ENCODE measurements at places on chromosomes 4 and X.

DNA sequence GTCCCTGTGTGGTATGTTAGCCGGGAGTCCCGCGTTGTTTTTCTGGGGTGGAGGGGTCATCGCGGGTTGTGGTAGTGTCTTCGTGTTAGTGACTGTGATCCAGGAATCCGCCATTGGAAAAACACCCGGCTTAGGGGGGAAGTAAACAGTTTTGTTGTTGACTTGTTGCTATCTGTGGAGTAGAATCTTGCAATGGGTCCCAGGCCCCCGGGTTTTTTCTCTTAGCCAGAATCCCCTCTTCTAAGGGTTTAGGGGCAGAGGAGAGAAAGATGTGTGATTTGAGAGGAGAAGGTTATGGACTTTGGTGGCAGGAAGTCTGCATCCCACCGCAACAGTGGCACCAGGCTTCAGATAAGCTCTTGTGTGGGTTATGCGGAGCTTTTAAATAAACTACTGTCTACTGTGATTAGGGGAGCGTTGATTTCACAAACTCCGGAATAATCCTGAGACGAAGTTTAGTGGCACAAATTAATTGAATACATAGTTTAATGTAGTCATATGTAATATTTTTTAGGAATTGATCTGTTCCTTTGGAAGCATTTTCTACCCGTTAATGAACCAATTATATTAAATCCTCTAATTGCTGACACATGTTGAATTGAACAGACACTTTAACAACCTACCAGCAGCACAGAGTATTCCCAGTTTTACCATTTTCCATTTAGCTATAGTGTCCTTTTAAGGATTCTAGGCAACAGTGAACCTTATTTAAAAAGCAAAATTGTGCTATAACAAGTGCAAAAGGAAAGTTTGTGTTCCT is 1.4 kb downstream of the DDX3X start:
- no peak for DNase-seq

- no peak for DNase-seq
Measured at GRCh38 chrX:150257353-150258175, 105.6 kb upstream of the MAMLD1 start.

DNA sequence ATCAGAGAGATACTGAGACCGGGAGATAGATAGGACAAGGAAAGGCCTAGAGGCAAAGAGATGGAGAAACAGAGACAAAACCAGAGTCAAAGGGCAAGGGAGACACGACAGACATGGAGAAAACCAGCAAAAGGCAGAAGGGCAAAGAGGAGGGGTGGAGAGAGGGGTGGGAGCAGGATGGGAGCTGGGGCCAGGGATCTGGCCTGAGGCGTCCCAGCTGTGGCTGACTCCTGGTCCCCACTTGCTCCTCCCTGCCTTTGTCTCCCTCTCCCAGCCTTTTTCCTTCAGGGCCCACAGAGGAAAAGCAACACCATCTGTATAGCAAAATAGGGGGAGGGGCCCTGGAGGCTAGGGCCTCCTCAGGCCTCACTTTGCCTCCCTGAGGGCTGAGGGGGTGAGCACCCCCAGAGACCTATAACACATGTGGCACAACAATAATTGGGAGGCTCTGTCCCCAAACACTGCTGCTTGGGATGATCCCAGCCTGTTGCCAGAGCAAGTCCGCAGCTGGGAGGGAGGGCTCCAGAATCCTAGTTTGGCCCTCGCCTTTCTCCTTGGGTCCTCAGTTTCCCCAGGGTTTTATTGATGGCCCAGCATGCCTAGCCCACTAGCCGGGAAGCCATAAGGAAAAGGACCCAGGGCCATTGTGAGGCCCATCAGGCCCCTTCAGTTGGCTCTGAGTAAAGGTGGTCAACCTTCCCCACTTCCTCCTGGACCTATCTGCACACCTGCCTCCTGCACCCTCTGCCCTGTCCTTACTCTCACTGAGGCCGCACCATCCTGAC is 96.8 kb downstream of the PJA1 start:
- no peak for DNase-seq

- no peak for DNase-seq
Measured at GRCh38 chr4:33080275-33080674, 2360.1 kb downstream of the PCDH7 start.

GRCh38 chrX:41799661-41800060 is 75.7 kb downstream of the GPR82 start:
- no peak for DNase-seq

DNA sequence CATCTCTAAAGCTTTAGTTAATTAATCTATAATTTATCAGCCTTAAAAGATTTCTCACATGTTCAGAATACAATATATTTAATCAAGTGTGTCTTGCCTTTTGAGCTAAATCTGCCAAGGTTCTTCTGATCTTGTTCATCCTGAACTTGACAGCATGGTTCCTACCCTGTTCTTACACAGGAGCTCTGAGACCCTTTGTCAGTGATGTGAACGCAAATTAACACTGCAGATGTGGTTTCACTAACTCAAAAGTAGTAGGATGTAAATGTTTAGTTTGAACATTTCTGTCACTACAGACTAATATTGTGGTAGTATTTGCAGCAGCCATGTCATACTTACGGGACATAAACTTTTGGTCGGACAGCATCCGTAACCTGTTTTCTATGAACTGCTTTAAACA is 59.4 kb downstream of the SMARCAD1 start:
- no peak for DNase-seq

DNA sequence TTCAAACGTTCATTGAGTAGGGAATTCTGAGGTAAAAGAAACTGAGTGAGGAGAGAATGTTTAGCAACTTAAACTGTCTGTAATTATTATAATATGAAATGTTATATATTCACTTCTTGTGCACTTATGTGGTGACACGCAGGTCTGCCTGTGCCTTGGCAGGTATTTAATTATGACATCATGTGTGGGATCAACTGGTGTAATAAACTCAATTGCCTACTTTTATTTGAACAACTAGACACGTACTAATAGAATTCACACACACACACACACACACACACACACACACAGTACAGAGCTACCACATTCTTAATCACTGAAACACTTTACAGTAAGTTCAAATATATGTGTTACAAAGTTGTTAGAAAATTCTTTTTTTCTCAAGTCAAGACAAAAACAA is 20.7 kb upstream of the SLC25A31 start:
- no peak for DNase-seq

DNA sequence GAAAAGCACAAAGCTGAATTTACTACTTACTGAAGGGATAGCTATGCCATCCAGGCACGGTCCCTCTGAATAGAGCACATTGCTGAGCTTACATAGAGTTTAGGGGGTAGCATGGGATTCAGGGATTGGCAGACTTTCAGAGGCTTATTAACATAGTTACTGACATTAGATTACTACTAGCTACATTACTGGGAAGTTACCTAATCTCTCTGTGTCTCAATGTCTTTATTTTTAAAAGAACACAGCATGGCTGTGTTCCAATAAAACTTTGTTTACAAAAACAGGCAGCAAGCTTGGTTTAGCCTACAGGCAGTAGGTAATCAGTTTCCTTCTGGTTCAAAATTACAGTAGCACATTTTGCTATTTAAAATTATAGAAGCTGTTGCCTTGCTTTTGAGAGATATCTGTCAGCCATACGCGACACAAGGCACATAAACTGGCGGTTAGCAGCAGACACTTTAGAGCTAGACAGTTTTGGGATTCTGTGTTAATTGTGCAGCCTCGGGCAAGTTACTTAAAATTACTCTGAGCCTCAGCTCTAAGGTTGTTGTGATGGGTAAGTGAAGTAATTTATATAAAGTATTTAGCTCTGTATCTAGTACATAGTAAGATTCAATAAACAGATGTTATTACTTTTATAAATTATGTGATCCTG is 6.9 kb downstream of the KLHL8 start:
- DNase-seq, result no peak

DNA sequence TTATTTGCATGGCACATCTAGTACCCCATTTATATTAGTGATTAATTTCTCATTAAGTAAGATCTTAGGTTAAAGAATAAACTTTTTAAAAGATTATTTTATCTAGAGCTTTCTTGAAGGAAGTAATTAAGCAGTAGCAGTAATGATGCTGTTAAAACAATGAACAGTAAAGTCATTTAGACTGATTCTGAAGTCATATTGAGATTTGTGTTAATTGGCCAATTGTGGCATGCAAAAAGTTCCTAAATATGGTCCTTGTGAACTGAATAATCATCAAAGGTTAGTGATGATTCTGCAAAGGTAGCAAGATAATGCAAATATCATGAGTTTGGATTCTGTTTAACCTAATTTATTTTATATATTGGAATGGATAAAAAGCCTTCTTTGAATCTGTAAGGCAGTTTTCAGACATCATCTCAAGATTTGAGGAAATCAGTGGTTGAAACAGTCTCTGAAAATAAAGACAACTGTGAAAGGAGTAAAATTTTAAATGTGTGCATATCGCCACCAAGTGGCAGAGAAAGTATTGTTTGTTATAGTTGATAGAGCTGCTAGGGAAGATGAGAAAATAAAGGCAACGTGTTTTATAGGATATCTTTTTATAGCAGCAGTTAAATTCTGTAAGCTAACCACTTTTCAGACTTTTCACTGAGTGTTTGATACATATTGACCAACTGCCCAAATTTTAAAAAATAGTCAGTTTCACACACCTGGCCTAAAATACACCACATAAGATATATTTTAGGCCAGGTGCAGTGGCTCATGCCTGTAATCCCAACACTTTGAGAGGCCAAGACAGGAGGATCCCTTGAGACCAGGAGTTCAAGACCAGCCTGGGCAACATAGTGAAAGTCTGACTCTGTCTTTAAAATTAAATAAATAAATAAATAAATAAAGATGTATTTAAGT is 79.6 kb downstream of the CCKAR start:
- peak; percentile 64 for DNase-seq

GRCh38 chrX:10677490-10677889 is 57.1 kb upstream of the MID1 start:
- DNase-seq, result peak; percentile 35

- DNase-seq, result no peak
Measured at GRCh38 chr4:181312066-181312465, 931.1 kb upstream of the TENM3 start.

GRCh38 chrX:16683007-16683664 is 29.3 kb downstream of the CTPS2 start:
- no peak for DNase-seq

DNA sequence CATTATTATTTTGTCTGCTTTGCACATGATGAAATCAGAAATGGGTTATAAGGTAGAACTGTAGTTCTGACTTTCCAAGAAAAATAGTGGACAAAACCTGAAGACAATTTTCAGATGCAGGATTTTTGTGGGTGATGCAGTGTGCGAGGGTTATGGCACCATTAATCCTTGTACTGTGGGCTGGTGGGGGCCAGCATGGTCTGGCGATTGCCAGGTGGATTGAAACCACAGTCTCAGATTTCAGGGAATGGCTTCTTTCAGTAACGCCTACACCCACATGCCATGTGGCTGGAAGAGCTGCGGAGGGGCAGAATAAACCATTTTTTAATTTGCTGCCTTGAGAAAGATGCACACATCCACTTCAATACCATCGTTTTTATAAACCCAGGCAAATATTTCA is 150.5 kb downstream of the ARSF start:
- peak; percentile 79 for DNase-seq

- no peak for DNase-seq
Measured at GRCh38 chr4:86857341-86858052, 8.3 kb upstream of the SLC10A6 start.

DNA sequence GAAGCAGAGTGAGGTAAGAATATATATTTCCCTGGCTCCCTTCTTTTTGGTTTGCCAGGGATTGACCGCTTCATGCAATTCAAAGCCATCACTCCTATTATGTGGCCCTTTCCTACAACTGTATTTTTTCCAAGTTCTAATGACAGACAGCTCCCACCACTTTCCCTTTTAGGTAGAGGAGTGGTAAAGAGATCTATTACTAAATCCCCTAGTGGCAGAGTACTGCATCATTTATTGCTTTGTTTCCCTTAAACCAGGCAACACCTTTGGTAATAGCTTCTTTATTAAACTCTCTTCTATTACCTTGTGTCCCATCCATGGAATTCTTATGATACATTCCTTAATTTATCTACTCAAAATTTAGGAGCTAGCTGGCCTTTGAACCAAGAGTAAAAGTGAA is 90.7 kb downstream of the CNOT6L start:
- DNase-seq, result no peak

DNA sequence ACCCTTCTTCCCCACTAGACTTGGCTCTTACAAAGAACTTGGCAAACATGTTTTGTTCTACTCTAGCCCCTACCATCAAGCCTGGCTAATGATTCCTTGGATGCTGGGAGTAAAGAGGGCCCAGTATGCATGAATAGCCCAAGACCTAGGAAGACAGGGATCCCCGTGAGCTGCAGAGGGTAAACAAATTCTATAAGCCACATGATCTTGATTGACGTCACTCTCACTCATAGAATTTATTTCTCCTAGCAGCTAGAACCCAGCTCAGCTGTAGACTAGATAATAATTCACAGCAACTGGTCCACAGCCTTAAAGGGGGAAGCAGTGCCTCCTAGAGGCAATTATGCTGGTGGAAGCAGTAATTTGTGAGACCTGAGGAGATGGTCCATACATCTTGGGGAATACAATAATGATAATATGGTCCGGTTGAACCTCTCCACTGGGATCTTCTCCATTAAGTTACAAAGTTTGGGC is 16.1 kb upstream of the USO1 start:
- no peak for DNase-seq

GRCh38 chr4:109947457-109947856 is 34.8 kb downstream of the EGF start:
- peak; percentile 57 for DNase-seq

DNA sequence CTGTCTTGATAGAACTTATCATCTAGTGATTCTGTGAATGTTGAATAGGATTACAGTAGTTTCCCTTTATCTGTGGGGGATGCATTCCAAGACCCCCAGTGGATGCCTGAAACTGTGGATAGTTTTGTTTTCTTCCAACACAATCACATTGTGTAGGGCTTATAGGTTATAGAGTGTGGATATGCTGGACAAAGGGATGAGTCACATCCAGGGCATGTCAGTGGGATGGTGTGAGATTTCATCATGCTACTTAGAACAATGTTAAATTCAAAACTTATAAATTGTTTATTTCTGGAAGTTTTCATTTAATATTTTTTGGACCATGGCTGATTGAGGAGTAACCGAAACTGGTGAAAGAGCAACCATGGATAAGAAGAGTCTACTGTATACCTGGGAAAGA is 432.3 kb upstream of the ATOH1 start:
- DNase-seq, result peak; percentile 84

DNA sequence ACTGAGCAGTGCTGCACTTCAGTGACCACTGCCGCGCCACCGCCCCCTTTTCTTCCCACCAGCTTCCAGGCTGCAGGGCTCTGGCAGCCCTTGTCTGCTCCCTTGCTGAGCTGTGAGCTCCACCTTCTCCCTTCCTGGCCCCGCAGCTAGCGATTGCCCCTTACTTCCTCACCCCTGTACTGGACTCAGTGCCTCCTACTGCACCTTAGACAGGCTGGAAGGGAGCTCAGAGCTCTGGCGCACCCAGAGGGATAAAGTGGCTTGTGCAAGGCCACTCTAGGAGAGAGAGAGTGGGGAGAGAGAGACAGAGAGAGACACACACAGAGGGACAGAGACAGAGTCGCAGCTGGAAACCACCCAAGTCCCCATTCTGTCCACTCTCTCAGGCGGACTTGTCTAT is 6.0 kb downstream of the RASL11B start:
- no peak for DNase-seq

Data from fibroblast of skin of abdomen (primary cell).